ENCODE measurements at places on chromosomes 2 and 18. TPM values are rescaled to one million over a fixed set of nuclear protein-coding genes. Genes with fewer than 3 reads are reported as not detected.

Gene LRATD1
- not detected for total RNA-seq

Gene DLGAP1
- not detected for total RNA-seq

Gene RNF138
- 219 TPM for total RNA-seq

Gene LMAN1
- total RNA-seq, result 44.6 TPM

Gene RNF125
- 162 TPM for total RNA-seq

Gene CTLA4
- total RNA-seq, result 11.5 TPM

Gene ANKRD53
- total RNA-seq, result 0.69 TPM

Gene HOXD9
- not detected for total RNA-seq

Gene LBX2
- total RNA-seq, result not detected

Gene INO80C
- total RNA-seq, result 20.1 TPM

Gene KCNJ13
- not detected for total RNA-seq

Gene AFTPH
- total RNA-seq, result 23.0 TPM

Gene NYAP2
- not detected for total RNA-seq

Gene CNTNAP5
- total RNA-seq, result not detected

Gene FBXO15
- total RNA-seq, result 1.0 TPM

Gene RNU2-63P
- 9.1 TPM for total RNA-seq

Gene RGPD5
- 401 TPM for total RNA-seq

Gene CNDP1
- total RNA-seq, result 0.44 TPM

Gene ABCG5
- not detected for total RNA-seq

Gene C2orf66
- not detected for total RNA-seq

Gene SLC4A5
- 5.7 TPM for total RNA-seq

Gene MC5R
- total RNA-seq, result not detected

Gene GREB1
- 0.57 TPM for total RNA-seq

Gene LYPD6B
- total RNA-seq, result not detected

Gene FNDC4
- 0.49 TPM for total RNA-seq

Gene SERPINB13
- total RNA-seq, result not detected

All from CD8-positive, alpha-beta T cell (primary cell).